ENCODE measurements at places on chromosomes 16 and 17.

DNA sequence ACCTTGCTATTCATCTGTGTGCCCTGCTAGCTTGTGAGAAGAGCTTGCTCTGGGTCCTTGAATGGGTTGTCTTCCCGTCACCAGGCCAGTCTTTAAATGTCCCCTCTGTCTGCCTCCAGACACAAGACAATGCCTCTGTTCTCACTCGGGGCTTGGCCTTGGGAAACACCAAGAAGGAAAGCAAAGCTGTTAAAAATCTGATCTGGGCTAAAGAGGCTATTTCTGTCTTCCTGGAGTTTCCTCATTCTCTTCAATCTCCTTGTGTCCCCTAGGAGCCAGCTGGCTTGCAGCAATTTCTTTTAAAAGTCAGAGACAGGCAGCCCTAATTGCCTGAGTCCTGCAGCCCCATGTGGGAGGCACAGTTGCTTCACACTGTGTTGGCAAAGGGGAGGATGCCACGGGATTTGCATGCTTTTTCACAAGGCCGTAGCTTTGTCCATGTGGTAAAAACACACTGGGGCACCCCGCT lies 2.5 kb downstream of the DNAI2 start:
- no peak for DNase-seq

DNA sequence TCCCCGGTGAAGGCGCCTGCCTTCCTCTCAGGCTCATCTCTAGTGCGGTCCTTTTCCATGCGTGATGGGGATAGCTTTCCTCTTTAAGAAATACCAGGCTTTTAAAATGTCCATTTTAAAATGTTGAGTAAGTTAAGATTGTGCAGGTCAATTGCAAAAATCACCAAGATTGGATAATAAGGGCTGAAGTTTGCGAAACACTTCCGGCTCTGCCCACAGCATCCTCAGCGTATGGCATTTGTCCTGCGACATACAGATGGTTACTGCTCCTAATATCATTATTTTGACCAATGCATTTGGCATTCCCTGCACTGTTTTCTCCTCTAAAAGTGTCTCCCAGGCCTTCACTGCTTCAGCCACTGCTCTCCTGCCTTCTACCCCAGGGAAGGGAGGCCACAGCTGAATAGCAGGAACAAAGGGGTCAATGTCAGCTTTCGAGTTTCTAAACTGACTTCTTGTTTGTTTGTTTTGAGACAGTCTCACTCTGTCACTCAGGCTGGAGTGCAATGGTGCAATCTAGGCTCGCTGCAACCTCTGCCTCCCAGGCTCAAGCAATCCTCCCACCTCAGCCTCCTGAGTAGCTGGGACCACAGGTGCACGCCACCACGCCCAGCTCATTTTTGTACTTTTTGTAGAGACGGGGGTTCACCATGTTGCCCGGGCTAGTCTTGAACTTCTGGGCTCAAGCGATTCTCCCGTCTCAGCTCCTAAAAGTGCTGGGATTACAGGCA lies 91.9 kb downstream of the CRISPLD2 start:
- peak; percentile 36 for DNase-seq

DNA sequence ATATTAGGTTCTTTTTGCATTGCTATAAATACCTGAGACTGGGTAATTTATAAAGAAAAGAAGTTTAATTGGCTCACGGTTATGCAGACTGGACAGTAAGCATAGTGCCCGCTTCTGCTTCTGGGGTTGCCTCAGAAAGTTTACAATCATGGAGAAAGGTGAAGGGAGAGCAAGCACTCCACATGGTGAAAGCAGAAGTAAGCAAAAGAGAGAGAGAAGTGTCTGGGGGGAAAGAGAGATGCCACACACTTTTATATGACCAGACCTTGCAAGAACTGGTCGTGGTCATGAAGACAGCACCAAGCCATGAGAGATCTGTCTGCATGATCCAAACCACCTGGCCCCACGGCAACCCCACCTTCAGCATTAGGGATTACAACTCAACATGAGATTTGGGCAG lies 45.4 kb downstream of the KCNJ16 start:
- no peak for DNase-seq

GRCh38 chr17:66250686-66251085 lies 21.5 kb upstream of the APOH start:
- DNase-seq: no peak

DNA sequence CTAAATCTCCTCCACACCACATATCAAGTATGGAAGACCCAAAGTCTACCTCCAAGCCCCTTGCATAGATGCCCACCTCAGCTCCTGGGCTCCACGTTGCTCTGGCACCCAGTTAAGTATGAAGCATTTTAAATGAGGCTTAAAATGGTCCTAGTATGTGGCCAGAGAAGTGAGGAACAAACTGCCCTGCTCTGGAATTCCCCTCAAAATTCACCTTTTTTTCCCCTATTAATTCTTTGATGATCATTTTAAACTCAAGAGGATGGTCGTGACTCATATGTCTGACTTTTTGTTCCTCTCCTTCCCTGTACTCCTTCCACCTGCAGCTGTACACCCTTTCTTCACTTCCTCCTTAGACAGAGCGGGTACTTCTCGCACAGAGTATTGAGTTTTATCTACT lies 234.5 kb upstream of the MYOCD start:
- DNase-seq: no peak

DNA sequence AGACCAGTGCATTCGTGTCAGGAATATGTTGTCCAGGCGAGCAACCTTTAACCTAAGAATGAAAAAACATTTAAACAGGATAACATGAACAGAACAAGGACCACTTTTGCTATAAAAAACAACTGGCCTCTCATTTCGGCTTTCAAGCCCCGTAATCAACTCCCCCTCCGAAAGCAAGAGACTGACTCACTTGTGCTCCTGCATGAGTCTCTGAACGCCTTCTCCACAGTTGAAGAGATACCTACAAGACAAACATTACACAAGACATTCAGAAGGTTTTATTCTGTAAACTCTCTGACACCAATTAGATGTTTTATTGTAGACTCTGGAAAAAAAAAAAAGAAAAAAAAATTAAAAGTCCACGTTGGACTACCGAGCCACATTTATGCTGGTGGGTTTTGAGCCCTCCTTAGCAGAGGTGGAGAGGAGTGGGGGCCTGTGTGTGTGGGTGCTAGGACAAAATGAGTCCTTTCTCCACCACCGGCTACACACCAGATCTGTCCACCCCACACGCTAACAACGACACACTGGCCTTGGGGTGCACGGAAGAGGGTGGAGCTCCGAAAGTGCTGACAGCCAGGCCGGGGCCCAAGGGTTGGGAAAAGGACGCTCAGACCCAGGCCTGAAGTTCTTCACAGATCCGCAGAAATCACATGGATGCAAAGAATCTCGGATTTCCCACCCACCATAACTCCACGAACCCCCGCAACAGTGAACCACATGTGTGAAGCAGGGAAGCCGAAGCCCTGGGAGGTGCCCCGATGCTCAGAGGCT lies 759 bp downstream of the ELAC2 start:
- peak; percentile 11 for DNase-seq

DNA sequence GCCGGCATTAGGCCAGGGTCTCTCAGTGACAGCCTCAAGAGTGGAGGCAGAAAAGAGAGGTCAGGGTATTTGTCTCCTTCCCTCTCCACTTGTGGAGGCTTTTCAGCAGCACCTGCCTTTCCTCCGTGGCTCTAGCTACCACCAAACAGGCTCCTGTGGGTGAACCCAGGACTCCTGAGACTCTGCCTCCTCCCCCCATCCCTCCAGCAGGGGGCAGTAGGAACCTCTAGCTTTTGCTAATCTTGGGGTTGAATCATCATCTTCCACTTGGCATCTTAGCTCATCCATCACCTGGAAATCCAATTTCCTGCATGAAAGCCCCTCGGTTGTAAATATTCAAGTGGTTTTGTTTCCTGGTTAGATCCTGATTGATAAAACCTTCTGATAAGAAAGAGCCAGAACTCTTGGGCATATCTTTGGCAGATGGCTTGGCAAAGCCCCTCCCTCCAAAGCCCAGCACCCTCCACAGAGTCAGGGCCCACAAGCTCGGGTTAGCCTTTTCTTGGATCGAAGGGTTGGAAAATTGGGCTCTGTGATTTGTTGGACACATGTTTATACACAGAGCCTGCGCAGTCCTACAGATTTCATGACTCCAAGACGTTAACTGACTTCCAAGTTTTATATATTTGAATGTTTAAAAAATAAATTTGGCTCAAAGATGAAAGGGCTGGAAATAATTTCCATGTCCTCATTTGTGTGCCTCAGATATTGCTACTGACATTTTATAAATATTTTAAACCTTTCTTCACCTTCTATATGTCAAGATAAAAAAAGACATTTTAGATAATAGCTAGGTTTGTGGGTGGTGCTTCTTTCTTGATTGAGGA lies 322.1 kb downstream of the MAP2K4 start:
- peak; percentile 32 for DNase-seq

GRCh38 chr16:46612121-46612520 lies 9.1 kb downstream of the SHCBP1 start:
- DNase-seq: no peak

DNA sequence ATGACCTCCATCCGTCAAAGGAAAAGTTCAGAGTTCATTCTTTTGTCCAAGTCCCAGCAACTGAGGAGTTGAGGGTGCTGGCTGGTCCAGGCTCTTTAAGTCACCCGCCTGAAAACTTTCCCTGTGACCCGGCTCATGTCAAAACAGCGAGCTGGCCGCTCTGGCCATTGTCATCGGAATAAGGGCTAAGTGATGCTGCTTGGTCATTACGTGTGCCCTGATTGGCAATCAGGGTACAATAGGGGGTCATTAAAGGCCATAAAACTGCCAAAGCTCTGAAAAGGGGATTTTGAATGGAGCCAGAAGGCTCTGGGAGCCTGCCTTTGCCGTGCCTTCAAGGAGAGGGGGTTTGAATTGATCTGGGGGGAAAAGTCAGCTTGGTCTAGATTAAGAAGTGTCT lies 88.5 kb upstream of the IRX3 start:
- no peak for DNase-seq

GRCh38 chr17:39360537-39360936 lies 40.9 kb downstream of the FBXL20 start:
- no peak for DNase-seq

GRCh38 chr17:379531-380465 lies 27.2 kb upstream of the RPH3AL start:
- DNase-seq: peak; percentile 9

DNA sequence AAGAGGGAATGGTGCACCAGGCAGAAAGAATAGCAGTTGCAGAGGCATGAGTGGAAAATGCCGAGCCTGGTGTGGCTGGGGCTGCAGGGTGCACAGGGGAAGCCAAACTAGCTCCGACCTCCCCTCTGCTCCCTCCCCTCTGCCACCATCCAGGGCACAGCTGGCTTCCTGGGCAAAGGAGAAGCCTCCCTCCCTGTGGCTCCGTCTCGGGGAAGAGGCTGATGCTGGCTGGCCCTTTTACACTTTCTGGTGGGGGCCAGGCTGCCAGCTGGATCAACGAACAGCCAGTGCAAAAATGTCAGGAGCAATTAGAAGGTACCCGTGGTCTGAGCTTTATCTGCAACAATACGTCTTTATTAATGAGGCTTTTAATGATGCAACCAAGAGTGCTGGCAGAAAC lies 37.1 kb upstream of the KCNJ12 start:
- no peak for DNase-seq

GRCh38 chr17:67245694-67246402 lies 852 bp upstream of the HELZ start:
- no peak for DNase-seq

DNA sequence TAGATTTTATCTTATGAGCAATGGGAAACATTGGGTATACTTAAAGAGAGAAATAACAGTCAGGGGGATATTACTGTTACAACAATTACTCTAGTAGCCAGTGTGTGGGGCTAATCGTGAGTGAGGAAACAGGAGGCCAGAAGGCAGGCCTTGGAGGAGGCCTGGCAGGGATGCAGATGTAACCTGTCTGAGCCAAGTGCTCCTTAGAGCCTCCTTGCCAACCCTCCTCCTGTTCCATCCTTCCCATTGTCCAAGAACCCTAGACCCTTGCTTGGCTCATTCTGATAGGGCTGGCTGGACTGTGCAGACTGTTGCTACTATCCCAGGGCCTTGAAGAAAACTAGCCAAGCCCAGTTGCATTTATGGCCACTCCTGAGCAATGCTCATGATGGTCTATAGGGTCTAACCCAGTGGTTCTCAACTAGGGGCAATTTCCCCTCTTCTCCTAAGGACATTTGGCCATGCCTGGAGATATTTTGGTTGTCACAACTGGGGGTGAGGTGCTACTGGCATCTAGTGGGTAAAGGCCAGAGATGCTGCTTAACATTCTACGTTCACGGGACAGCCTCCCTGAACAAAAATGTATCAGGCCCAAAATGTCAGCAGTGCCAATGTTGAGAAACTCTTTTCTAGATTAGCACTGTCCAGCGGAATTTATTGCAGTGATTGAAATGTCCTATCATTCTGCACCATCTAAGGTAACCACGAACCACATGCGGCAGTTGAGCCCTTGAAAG lies 24.4 kb upstream of the WSCD1 start:
- DNase-seq: peak; percentile 6

- DNase-seq: no peak
Observed at GRCh38 chr17:8924595-8924994, 40.9 kb downstream of the PIK3R5 start.

DNA sequence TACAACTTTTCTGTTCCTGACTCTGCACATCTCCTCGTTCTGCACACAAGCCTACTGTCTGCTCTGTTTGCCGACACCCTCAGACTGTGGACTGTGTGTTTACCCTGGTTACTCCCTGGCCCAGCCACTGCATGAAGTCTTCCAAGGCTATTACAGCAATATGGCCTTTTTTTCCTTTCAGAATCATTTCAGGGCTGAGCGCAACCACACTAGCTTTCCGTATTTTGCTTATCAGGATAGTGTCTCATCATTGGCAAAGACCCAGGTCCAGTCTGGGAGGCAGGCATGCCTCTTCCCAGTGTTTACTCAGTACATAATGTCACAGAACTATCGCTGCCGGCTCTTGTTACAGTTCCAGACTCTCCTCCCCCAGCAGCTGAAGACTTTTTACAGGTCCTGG lies 10.1 kb downstream of the DNAH9 start:
- DNase-seq: no peak

DNA sequence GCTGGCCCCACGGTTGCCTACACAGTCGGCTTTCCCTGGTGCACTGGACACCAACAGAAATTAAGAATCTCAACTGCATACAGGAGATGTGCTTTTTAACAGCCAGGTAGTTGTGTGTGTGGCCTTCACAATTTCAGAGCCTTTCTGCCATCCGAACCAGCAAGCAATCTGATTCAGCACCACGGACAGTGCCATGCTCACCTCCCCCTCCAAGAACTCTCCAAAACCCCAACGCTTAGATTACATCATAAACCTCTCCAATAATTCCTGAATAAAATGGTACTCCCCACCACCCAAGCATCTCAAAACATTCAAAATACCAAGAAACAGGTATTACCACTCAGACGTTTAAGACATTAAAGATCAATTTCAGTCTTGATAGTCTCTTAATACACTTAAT lies 31.8 kb downstream of the USP7 start:
- DNase-seq: peak; percentile 59
